ENCODE measurements at places on chromosomes 3 and 15. TPM values are rescaled to one million over a fixed set of nuclear protein-coding genes. Genes with fewer than 3 reads are reported as not detected.

GRCh38 chr3:152930516-152930915 lies 95.6 kb downstream of the P2RY1 start:
- no peak for DNase-seq

DNA sequence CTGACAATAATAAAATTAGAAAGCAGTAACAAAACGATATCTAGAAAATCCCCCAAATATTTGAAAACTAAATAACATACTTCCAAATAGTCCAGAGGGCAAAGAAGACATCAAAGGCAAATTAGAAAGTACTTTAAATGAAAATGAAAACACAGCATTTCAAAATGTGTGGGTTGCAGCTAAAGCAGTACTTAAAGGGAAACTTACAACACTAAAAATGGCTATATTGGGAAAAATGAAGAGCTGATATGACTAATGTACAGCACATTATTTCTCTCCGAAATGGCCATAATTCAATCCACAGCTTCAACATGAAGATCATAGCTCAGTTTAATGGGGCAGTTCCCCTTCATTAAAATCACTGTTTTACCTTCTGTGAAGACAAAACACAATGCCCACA lies 71.9 kb downstream of the FBXL22 start:
- DNase-seq: no peak

DNA sequence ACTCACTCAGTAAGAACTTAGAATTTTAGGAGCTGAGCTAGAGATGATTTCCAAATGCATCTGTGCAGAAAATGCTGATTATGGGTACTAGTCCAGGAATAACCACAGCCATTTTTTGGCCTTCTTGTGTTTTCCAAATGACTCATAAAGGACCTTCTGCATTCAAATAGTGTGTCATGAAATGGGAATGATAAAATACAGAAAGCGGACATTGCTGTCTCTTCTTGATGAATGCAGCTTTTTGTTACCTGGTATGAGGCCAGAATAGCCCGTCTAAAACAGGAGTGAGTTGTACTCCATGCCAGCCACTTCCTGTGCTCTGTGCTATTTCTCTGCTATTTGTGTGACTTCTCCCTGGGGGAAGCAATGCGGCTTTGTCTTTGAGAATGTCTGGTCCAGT lies 20.5 kb upstream of the FRMD5 start:
- DNase-seq: no peak

DNA sequence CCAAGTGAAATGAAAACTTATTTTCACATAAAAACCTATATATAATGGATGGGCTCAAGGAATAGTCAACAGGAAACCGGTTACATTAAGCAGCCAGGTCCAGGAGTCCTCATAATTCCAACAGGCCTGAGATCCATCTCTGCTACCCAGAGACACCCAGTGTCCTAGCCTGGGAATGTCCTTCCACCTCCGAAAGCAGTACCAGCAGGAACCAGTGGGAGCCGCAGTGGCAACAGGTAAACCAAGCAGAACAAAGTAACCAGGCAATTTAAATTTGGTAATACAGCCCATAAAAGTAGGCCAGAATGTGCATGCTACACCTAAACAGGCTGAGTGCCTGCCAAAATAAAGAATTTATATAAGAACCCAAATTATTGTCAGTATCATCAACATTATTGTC lies 195.6 kb downstream of the ZBBX start:
- no peak for DNase-seq

- DNase-seq: no peak
These were observed 1.0 kb upstream of the NR2E3 start for GRCh38 chr15:71809346-71809745.

C3orf22 gene
- total RNA-seq: not detected

AMT gene
- total RNA-seq: 3.8 TPM
